ENCODE measurements at places on chromosomes 5 and 9.

GRCh38 chr5:163841-164240 lies 27.5 kb upstream of the LRRC14B start:
- no peak for DNase-seq

DNA sequence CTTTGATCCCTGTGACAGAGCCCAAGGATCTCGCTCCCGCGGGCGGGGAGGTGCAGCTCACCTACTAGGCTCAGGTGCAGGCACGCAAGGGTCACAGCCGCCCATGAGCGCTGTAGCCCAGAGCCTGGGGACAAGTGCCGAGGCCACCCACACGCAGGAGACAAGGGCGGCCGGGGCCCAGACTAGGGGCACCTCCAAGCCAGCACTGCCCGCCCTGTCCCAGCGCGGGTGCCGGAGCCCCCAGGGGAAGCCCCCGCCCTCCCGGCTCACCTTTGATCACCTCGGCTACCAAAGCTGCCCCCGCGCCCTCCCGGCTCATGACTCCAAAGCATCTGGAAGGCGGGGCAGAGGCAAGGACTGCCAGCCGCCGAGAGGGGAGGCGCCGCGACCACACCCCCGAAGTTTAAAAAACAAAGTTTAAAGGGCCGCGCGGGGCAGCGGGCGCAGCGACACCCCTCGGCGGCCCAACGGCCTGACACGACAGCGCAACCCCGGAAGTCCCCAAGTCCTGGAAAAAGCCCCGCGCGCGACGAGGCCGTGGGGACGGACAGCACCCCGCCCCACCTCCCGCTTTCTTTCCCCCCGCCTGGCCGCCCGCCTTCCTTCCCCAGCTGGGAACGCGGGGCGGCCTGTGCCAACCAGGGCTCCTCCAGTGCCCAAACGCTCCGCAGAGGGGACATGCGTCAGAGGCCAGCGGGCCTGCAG lies 53.0 kb downstream of the CDC14B start:
- DNase-seq, result peak; percentile 42

DNA sequence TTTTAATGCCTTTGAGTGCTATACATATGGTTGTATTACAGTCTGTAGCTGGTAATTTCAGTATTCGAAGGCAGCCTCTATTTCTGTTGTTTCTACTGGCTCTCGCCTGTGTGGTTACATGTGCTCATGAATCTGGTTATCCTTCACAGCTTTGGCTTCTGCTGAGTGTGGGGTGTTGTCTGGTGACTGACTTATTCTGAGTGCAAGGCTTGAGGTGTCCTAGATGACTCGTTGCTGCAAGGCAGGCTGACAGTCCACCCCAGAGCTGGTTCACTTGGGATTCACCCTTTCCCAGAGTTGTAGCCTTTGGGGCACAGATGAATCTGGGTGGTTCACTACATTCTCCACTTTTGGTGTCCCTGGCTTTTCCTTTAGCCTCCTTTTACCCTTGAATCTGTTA lies 41.4 kb downstream of the PDE8B start:
- DNase-seq, result no peak

DNA sequence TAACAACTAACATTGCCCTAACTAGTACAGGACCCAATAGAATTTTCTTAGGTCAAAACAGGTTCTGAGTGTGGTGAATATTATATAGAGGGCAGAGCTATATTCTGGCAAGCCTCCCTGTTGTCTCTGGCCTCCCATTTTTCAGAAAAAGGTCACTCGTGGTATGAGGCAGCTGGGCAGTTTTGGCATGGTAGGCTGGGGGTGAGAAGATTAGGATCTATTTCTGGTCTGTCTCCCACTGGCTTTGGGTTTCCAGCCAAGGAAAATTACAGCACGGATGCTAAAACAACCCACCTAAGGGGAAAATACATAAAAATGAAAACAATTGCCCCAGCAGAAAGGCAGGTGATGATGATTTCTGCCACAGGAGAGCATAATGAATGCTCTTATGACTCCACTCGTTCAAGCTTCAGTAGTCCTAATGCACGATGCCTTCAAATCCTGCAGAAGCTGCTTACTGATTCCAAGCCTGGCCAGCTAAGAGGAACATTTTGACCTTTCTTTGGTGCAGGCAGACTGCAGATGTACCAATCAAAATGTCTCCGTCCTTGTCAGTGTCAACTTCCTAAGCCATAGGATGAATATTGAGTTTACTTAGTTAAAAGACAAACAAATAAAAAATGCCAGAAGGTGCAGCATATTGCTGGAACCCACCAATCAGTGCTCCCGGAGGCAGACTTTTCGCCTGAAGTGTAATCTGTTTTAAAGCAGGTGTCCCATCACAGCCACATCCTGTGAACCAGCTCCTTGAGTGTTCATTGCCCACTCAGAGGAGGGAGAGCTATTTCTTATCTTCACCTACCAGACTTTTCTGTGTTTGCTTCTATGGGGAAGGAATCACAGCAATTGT lies 435.4 kb downstream of the ZSWIM6 start:
- DNase-seq, result no peak

- DNase-seq, result no peak
These were observed 102.9 kb downstream of the RAPGEF6 start for GRCh38 chr5:131532031-131532640.

DNA sequence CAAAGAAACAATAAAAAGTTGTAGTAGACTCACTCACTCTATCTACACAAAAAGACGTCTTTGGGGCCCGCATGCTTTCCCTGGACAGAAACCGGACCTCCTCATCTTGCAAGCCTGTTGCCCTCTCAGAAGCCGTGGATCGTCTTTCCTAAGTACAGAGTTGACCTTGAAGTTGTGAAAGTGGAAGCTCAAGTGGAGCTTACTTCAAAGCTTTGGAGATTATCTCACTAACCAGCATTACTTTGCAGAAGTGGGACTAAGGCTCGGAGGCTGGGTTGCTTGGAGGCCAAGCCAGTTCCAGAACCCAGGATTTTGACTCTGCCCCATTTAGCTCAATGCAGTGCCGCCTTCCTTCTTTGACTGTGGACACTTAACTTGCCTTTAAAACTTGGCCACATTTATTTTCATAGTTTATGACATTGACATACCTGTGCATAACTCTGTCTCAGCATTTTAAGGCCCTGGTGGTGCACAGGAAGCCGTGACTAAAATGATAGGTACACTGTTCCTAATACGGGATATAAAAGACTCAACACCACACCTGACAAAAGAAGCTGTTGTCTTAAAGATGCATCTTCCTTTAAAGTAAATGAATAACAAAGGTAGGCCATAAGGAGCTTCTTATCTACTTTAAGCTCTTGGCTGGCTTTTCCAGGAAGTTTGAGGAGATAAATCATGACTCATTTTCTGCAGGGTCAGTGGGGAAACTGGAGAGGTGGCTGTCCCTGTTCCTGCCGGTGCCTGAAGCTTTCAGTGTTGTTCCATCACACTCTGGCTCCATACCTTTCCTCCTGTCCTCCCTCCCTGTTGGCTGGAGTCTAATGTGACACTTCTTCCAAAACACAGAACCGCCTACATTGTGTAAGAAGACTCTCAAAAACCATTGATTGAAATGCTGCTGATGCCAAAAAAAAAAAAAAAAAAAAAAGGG lies 10.7 kb downstream of the SLC25A25 start:
- no peak for DNase-seq

DNA sequence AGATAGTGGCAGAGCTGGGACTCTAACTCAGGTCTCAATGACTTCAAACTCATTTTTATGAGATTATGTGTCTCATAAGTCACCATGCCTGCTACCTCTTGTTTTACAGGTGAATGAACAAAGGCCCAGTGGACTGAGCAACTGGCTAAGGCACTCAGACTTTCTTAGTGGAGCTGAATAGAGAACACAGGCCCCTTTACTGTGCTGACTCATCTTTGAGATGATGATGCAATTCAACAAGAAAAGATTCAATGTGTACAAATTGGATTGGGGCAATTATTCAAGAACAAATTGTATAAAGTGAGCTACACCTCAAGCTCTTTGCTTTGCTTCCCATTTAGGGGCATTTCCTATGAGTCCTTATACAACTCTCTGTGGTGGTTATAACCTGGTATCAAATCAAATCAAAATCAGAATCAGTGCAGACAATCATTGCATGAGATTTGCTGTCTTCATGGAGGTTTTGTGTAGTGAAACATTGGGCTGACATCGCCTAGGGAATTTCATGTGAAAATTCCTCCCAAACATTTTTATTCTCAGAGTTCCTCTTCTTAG lies 84.3 kb upstream of the PPP2R2B start:
- DNase-seq, result no peak

DNA sequence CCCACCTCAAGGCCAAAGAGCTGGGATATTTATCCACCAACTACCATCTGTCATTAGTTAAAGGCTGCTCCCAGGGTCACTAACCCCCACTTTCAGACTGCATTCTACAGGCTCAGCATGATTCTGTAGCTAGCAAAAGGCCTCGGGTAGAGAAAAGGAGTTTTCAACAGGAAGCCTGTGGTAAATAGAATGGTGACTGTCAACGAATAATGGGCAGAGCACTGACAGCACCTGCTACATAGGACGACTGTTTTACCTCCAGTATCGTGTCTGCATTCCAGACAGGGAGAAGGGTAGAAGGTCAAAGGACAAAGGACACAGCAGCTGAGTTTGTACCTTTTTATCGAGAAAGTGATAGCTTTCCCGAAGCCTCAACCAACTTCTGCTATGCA lies 20.3 kb downstream of the MFAP3 start:
- DNase-seq, result no peak

- no peak for DNase-seq
These were observed 135.7 kb downstream of the OLFM1 start for GRCh38 chr9:135222881-135223760.

DNA sequence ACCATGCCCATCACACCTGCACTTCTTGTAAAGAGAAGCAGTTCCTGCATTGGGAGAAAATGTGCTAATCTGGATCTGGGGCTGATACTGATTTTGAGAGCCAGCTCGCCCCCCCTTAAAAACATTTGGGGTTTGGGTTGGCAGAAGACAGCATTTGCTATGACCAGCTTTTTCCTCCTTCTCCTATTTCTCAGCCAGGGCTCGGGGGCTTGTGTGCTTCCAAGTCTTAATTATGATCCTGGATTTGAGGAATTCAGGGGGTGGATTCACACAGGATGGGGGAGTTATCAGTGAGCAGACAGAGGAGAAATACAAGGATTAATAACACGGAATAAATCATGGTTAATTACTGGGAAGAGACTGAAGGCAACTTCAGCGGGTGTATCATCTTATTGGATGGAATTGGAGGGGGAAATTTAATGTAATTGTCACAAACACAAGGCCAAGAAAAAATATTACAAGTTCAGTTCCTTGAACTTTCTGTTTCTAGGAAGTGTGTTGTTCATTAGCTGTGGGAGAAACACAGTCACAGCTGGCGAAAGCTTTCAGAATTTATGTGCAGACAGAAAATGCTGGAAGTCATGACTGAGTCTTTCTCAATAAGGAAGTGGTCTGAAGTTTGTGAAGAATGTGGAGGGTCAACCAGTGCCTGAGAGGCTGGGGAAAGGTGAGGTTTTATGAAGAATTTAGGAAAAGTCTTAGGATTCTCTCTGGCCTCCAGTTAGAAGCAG lies 15.3 kb downstream of the C9orf152 start:
- DNase-seq, result no peak

DNA sequence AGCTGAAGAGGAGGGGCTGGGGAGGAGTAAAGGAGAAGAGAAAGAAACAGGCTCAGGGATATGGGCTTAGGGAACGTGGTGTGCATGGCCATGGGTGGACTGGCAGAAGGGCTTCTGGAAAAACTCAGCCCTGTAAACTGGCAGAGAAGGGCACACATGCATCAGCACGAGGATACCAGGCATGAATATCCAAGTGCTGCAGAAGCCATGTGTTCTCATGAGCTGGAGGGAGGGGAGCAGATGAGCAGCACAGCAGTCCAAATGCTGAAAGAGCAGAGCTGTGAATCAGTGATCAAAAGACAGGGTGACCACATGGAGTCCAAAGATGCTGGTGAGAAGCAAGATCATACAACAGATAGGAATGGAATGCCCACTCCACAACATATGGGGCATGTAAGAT lies 72.3 kb downstream of the SEMA5A start:
- no peak for DNase-seq

GRCh38 chr5:172187118-172188032 lies 649 bp downstream of the STK10 start:
- peak; percentile 44 for DNase-seq

DNA sequence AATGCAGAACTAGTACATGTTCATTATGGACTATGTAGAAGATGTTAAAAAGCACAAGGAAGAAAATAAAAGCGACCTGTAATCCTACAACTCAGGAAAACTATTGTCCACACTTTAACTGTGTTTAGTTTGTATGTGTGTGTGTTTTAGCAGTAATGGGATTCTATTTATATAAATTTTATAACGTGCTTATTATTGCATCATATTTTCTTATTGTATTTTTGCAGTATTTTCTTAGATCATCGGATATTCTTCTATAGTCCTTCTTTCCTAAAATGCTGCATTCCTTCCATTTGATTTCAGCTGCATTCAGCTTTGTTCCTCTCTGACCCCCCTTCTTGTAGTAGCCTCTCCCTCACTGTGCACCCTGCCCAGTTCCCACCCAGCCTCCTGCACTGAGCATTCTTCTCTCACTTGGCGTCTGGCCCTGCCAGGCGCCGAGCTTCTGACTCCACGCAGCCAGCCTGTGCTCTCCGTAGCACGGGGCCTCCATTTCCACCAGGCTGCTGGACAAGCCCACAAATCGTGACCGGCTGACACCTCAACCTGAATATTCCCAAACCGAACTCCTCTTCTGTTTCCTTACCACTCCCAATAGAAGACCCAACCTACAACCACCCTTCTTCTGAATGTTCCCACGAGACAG lies 39.9 kb downstream of the MVB12B start:
- DNase-seq, result no peak

DNA sequence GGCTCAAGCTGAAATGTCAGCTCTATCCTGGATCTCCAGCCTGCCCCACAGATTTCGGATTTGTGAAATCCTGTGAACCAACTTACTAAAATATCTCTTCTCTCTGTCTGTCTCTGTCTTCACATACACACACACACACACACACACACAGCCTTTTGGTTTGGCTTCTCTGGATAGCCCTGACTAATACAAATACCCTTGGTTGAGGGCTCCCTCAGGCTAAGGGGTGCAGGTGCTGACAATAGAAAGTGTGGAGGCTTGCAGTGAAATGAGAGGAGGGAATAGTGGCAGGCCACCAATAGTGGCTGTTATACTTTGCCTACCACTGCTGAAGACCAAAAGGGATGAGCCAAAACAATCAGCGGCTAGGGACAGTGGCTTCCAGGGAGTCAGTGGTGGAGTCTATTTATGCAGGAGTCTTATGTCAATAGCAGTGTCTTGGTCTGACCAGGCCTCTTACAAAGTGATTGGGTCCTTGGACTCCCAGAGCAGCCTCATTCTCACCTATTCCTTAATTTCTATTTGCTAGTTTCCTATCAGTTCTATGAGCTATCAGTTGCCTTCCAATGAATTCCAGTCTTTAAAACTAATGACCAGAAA lies 93.2 kb upstream of the GAS1 start:
- DNase-seq, result no peak

- no peak for DNase-seq
These were observed 57.5 kb downstream of the HMGCS1 start for GRCh38 chr5:43255704-43256103.

- DNase-seq, result no peak
These were observed 72.1 kb downstream of the PDE6A start for GRCh38 chr5:149872351-149873040.

DNA sequence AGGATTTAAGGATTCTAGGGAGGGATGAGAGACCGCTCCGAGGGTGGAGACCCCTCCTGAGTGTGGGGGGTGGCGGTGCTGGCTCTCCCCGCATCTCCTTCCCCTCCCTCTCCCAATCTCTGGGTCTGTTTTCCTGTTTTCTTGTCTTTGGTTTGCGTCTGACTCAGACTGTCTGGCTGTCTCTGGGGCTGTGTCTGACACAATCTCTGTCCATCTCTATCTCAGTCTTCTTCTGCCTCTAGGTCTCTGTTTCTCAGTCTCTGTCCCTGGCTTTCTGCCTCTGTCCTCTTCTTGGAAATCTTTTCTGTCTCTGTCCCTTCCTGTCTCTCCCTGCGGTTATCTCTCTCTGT lies 196 bp upstream of the GRM6 start:
- DNase-seq, result no peak

All from activated CD4-positive, alpha-beta T cell treated with anti-CD3 and anti-CD28 coated beads, Interleukin-2, amount 50 U/mL, for 24 hours (primary cell).